ENCODE measurements at places on chromosomes 13 and 19. TPM values are rescaled to one million over a fixed set of nuclear protein-coding genes. Genes with fewer than 3 reads are reported as not detected.

The ZNF175 gene
- 16.6 TPM for polyA plus RNA-seq

The SAMD4B gene
- 113 TPM for polyA plus RNA-seq

The GFY gene
- polyA plus RNA-seq, result not detected

The EXOC3L2 gene
- 10.7 TPM for polyA plus RNA-seq

The SYT5 gene
- polyA plus RNA-seq, result 0.52 TPM

The FAM83E gene
- 3.4 TPM for polyA plus RNA-seq

GRCh38 chr19:18408053-18408476, 10.6 kb upstream of the LRRC25 start:
- DNase-seq, result no peak

DNA sequence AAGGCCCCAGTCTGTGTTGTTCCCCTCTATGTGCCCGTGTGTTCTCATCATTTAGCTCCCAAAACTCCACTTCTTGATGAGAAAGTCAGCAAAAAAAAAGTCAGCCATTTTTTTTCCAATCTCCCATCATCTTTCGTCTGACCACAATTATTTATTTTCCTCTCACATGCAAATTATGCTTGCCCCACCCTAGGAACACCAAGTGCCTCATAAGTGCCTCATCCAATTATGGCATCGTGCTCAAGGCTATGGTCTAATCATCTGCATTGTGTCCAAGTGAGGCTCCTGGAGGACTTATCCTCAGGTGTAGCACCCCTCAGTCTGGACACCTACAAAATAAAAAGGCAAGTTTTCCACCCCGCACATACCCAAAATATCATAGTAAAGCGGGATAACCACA, 20.8 kb upstream of the IPO5 start:
- no peak for DNase-seq

GRCh38 chr19:19656451-19657396, 6.8 kb downstream of the ATP13A1 start:
- DNase-seq, result no peak

- DNase-seq, result no peak
Observed at GRCh38 chr19:31555634-31556215, 206.5 kb upstream of the TSHZ3 start.

DNA sequence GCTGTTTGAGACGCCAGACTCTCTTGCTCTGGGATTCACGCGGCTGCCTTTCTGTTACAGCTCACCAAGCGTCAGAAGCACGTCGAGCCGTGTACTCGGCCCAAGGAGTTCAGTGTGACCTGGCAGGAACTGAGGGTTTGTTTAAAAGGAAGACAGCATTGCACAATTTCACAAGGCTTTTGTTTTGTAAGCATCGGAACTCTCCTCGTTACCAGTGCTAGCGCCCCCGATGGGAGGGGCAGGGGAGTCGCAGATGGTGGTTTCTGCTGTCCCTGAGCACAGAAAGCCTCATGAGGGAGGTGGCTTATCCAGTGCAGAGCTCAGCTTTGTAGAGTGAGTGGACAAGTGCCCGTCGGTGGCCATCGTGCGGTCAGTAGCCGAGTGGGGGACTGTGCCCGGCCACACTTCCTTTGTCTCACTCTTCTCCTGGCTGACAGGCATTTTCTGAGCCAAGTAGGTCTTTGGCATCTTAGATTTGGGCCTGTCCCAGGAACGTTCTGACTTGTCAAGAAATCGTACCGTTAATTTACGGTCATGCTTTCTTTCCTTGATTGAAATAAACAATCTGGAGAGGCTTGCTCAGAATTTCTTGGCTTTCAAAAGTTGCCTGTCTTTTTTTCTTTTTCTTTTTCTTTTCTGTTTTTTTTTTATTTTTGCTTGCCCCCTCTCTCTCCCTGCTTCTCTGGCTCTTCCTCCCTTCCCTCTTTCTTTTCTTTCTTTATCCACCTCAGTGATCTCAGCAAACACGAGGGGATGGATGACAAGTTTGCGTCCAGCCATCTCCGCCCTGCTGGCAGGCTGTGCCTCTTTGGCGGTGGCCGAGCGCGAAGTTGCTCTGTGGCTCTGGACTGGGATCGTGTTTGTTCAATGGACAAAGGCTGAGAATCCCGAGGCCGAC, 7.7 kb downstream of the KDM4B start:
- no peak for DNase-seq

GRCh38 chr19:40053491-40053890, 2.5 kb downstream of the ZNF780B start:
- no peak for DNase-seq

DNA sequence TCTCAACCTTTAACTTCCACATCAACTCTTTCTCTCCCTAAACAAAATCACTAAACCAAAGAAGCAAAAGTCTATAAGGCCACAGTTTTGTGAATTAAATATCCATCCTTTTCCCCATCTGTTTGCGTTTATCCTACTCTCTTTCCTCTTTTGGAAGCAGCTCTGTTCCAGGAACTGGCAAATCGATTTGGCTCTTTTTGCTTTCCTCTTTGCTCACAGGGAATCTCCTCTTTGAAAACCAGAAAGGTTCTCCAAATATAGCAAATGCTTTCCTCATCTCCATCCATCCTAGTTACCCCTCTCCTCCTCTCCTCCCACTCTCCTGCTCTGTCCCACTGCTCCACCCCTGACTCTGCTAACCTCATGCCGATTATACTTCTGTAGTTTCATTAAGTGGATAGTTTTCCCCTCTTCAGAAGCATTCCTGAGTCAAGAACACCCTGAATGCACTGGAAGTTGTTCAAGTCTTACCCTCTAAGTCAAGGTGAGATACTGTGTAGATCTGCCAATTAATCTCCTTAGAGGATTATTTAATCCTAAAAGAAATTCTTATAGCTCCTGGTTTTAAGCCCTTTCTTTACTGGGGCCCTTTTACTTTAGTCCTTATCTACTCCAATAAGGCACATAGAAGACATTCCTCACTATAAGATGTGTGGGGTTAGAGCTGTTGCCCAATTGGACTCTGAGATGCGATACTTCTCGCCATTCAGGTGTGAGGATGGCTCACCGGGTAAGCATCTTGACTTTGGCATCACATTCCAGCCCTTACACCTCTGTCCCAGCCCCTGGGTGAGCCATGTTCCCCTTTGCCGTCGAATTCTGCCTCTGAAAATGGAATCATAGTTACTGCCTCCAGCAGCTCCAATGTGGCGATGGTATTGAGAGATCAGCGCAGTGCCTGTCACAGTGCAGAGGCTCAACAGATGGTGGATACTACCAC, 67.6 kb downstream of the COL4A2 start:
- no peak for DNase-seq

The CD79A gene
- 0.62 TPM for polyA plus RNA-seq

Measured in left renal pelvis (tissue), 4 donors.